ENCODE measurements at places on chromosomes 2 and 18.
A peak's percentile ranks its signal among the peaks of the same experiment; 100 is the strongest.

- DNase-seq = no peak
Observed at GRCh38 chr2:236117861-236118269, 50.3 kb downstream of the GBX2 start.

- DNase-seq = no peak
Observed at GRCh38 chr2:108215794-108216211, 24.0 kb upstream of the SULT1C3 start.

GRCh38 chr2:238233625-238234024 is 6.2 kb downstream of the HES6 start:
- no peak for DNase-seq

DNA sequence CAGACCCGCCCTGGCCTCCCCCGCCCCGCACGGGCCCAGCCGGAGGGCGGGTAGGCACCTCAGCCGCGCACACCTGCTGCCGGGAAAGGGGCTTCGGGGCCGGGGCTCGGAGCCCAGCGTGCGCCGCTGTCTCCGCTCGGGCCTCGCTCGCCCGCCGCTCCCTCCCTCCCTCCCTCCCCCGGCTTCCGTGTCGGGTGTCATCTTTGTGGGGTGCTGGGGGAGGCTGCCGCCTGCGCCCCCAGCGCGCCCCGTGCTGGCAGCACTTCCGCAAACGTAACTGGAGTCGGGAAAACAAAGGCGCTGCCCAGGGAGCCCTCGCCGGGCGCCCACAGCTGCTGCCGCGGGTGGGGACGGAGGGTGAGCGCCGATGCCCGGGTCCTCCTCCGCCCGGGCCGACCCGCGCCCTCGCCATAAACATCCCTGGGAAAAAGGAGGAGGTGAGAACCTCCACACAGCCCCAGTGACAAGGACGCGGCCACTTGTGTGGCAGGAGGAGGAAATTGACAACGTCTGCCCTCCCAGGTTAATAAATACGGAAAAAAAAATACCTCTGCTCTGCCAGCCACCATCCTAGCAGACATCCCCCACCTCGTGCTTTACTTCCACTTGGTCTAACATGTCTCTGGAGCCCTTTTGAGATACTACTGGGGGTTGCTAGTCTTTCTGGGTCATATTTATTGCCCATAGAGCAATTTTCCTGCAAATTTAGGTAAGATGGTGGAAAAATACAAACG is 550 bp downstream of the MFSD6 start:
- peak; percentile 83 for DNase-seq

GRCh38 chr2:234796045-234796591 is 155.7 kb upstream of the SH3BP4 start:
- DNase-seq = no peak

- DNase-seq = no peak
Observed at GRCh38 chr2:140356697-140357096, 1576.5 kb upstream of the NXPH2 start.

DNA sequence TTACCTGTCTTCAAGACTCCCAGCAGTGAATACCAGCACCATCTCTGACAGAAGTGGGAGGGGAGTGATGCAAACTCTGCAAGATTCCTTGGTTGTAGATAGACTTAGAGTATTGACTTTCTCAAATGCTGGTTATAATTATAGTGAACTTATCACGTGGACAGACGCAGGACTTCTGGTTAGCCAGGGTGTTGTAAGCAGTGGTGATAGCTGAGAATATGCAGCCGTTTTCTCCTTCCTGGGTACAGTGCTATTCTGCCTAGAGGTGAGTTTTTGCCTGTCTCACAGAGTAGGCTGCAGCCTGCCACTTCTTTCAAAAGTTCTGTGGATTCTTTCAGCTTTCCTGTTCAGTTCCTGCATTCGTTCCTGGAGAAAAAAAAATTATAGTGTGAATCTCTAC is 733 bp upstream of the CXCR2 start:
- no peak for DNase-seq

- no peak for DNase-seq
Observed at GRCh38 chr2:199160081-199160480, 297.7 kb downstream of the SATB2 start.

GRCh38 chr2:185161701-185162100 is 563.4 kb downstream of the ZNF804A start:
- DNase-seq = no peak

DNA sequence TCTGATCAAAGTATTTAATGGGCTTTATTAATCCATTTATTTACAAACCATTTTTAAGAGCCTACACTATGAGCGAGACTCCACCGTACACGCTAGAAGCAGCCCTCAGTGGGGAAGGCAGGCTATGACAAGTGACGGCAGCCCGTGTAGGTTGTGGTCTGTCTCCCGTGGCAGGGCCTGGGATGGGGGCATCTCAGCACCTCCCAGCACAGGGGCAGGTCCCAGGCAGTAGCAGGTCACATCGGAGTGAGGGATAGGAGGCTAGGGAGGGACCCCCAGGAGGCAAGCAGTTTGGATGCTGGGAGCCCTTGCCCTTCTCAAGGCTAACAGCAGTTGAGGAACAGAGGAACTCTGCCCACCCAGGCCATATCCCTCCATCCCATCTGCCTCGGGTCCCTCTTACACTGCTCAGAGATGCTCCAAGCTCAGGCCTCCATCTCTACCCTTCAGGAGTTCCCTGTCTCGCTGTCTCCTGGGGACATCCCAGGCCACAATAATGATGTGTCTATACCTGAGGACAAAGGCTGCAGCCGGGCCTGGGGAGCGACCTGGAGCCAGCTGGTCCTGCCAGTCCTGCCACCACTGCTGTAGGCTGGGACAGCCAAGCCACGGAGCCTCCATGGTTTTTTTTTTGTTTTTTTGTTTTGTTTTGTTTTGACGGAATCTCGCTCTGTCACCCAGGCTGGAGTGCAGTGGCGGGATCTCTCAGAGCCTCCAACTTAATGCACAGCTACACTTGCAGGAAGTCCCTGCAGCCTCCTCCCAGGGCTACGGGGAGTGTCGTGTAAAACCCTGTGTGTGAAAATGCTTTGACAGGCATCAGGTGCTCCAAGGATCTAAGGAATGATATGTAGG is 92.0 kb downstream of the NDUFA10 start:
- DNase-seq = no peak

- no peak for DNase-seq
Observed at GRCh38 chr2:175362331-175362730, 180.8 kb upstream of the ATP5MC3 start.

DNA sequence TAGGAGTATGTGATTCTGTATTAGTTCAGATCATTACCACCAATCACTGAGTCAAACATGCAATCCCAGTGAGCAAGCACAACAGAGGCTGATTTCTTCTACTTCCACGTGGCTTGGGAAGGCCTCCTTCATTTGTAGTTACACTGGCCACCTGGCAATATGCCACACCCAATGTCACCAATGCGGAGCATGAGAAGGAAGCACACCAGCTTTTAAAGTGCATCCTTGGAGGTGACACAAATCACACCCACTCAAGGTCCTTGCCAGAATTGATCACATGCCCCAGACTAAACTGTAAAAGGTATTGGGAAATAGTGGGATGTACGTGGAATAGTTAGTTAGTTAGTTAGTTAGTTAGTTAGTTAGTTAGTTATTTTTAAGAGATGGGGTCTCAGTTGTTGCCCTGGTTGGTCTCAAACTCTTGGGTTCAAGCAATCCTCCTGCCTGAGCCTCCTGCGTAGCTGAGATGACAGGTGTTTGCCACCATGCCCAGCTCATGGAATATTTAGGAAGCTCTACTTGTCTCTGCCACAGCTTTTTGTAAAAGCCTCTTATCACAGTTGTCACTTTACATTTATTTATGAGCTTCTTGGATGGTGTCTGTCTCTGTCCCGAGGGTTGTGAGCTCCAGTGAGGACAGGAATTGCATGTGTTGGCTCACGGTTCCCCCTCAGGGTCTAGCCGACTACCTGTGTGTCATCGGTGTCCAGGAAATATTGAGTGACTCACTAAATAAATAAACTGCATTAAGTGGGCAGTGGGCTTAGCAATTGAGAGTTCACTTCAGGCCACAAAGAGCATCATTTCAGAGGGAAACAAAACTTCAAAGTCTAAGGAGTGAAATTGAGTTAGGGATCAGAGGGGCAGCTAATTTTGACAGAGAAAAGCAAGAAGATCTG is 28.1 kb upstream of the CAB39 start:
- DNase-seq = no peak

DNA sequence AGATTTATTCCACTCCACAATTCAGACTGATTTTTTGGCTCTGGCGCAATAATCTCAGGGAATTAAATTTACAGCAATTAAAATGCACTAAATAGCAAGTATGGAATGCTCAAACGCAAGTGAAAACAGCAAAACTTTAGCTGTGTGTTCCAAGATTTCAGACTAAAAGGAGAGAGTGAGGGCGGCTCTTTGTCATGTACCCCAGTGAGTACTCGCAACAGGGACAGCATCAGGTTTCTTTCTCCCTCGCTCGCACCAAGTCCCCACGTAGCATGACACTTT is 1.1 kb downstream of the ROCK2 start:
- no peak for DNase-seq

- DNase-seq = no peak
Observed at GRCh38 chr2:3704692-3705091, 1.3 kb downstream of the DCDC2C start.

- no peak for DNase-seq
Observed at GRCh38 chr2:183408562-183408961, 284.3 kb downstream of the NUP35 start.

DNA sequence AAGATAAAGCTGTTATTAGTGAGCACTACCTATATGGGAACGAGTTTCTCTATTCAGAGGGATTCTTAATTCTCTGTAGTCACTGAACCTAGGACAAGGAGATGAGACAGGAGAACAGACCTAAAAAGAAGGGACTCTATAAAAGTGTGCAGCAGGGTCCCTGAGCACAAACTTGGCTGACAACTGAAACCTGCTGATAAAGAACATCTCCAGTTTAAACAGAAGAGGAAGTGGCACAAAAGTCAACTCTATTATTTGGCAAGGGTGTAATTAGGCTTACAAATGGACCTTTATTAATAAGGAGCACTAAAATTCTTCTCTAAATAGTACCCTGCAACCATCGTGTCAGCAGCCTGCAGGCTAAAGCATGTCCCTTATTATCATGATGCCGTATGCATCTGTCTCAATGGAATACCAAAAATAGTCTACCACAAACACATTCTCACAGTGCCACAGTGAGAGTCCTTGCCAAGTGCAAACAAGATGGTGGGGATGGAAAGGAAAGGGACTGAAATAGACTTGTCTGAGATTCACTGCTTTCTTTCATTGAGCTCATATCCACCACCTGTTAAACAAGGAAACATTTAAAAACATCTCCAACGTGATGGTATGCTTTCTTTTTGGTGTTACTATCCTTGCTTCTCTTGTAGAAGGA is 260.2 kb downstream of the INSIG2 start:
- DNase-seq = no peak

DNA sequence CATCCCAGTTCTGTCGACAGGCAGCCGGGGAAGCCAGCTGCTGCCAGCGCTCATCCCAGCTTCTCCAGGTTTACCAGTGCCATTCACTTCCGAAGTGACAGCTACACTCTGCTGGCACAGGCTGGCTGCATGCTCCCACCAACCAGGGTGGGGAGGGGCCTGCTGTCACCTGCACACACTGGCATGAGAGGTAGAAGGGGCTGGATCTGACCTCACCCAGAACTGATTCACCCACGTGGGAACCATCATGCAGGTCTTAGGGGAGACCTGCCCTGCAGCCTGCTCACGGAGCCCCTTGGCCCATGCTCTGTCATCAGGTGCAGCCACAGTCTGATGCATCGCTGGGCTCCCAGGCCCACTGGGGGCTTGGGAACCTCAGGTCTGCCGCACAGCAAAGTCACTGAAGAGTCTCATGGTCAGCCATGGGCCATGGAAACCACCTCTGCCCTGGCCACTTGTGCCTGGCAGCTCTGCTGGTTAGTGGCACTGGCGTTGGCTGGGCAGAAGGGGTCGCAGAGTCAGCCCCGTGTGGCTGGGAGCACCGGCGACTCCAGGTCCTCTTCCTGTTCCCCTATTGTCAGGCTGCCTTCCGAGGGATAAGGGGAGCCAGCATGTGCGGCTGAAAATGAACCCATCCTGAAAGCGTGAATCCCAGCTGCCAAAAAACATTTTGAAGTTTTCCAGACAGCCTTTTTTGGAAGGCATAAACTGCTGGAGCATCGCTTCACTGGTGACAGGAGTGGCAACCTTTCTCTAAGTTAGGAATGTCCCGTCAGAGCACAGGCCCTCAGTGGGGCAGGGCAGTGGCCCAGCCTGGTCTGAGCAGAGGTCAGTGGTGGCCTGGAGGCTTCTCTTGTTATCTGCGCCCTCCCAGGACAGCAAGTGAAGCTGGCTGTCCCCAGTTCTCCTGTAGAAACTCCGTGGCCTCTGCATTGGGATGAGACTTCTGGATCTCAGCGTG is 157.8 kb downstream of the SEPTIN10 start:
- no peak for DNase-seq

- no peak for DNase-seq
Observed at GRCh38 chr2:238203973-238204683, 633 bp upstream of the ILKAP start.

GRCh38 chr18:68604256-68604655 is 110.7 kb downstream of the TMX3 start:
- no peak for DNase-seq

- no peak for DNase-seq
Observed at GRCh38 chr2:225793736-225794550, 394.4 kb downstream of the NYAP2 start.

- DNase-seq = no peak
Observed at GRCh38 chr2:54638774-54639187, 84.7 kb upstream of the EML6 start.

DNA sequence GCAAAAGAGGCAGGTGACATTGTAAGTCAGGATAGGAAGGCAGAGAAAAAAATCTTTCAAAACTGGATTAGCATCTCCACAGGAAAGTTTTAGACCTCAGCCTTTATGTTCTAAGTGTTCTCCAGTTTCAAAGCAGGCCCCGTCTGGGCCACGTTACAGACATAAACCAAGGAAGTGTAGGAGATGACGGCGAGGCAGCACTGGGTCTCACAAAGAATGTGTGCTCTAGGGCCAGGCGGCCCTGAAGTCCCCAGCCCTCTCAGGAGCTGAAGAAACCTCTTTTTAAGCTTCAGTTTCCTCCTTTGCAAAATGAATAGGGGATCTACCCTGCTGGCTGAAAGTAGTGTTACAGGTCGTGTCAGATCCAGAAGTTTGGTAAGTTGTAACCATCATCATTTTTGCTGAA is 81.7 kb downstream of the SPRED2 start:
- DNase-seq = no peak

GRCh38 chr2:86518481-86518880 is 44.8 kb downstream of the CHMP3 start:
- DNase-seq = peak; percentile 23

GRCh38 chr2:148861367-148861766 is 13.7 kb upstream of the KIF5C start:
- no peak for DNase-seq

GRCh38 chr2:23828256-23828980 is 98.5 kb downstream of the ATAD2B start:
- DNase-seq = no peak

GRCh38 chr2:98821629-98822135 is 90.8 kb upstream of the MGAT4A start:
- DNase-seq = no peak

GRCh38 chr2:159891917-159892730 is 94.1 kb upstream of the CD302 start:
- no peak for DNase-seq

DNA sequence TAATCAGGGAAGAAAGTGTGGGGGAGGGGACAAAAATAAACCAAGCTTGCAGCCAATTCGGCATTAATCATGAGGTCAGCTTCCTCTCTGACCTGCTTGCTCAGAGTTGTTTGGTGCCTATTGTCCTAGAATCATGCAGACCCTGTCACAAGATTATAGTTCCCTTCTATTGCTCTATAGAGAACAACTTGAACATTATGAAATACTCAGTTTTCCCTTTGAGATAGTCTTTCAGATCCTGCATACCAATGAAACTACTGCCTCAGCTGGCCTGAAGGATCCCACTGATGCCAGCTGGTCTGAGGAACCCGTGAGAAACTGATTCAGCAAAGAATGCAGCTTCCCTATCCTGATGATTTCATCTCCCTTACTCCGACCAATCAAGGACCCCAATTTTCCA is 955 bp upstream of the BBS5 start:
- no peak for DNase-seq
